ENCODE measurements at places on chromosomes 4 and X.

DNA sequence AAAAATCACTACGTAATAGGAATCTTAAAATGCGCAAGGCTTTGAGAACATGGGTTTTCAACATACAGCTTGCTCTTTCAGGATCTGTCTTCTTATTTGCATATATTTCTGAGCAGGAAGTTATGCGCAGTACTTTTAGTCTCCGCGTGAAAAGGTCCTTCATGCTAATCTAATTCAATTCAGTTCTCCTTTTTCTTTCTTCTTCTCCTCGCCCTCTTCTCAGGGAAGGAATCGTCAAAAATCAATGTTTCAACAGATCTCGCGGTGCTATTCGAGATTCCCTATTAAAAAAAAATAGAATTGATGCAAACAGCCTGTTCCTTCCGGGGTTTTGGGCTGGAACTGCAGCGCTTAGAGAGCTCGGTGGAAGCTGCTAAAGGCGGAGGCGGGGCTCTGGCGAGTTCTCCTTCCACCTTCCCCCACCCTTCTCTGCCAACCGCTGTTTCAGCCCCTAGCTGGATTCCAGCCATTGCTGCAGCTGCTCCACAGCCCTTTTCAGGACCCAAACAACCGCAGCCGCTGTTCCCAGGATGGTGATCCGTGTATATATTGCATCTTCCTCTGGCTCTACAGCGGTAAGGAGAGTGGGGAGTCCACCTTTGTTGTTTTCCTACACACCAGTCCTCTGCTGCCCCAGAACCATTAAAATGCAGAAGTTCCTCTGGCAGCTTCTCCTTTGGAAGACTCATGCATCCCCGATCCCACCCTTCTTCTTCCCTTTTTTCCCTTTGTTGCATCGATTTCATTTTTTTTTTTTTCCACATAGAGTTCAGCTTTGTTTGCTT lies at the start of the genes HMGN5 and SH3BGRL:
Gene HMGN5, minus strand, starts transcription at position 243 of the 785 bp plus-strand sequence. CDS start 80,364 bp downstream, outside the sequence.
Gene SH3BGRL, plus strand, starts transcription at position 432 of the 785 bp plus-strand sequence. Its CDS starts 99 bp downstream, at position 531.
- no peaks in the 10 kb centered on the region for H3K36me3 ChIP-seq
- H3K4me3 ChIP-seq = peak within 1 kb of the TSS; percentile 49
- H3K27me3 ChIP-seq = no peaks in the 10 kb centered on the region
- peak within 1 kb of the TSS; percentile 81 for H3K27ac ChIP-seq
- no peak for DNase-seq

- H3K4me1 ChIP-seq = no peaks in the 10 kb centered on the region
- peak; percentile 93 for DNase-seq
- H3K27me3 ChIP-seq = no peaks in the 10 kb centered on the region
- no peaks in the 10 kb centered on the region for H3K36me3 ChIP-seq
- H3K4me3 ChIP-seq = no peak overlapping the region
Observed at GRCh38 chr4:3442959-3443749, 1.4 kb downstream of the HGFAC start.

GRCh38 chrX:3518870-3519269 lies 172.4 kb upstream of the MXRA5 start:
- no peaks in the 10 kb centered on the region for H3K36me3 ChIP-seq
- H3K4me1 ChIP-seq = no peaks in the 10 kb centered on the region
- no peaks in the 10 kb centered on the region for H3K27me3 ChIP-seq
- no peak overlapping the region for H3K27ac ChIP-seq

GRCh38 chrX:11311706-11312105 lies 18.5 kb downstream of the AMELX start:
- no peak for DNase-seq
- H3K4me1 ChIP-seq = no peaks in the 10 kb centered on the region
- H3K36me3 ChIP-seq = no peaks in the 10 kb centered on the region
- H3K4me3 ChIP-seq = no peak overlapping the region

DNA sequence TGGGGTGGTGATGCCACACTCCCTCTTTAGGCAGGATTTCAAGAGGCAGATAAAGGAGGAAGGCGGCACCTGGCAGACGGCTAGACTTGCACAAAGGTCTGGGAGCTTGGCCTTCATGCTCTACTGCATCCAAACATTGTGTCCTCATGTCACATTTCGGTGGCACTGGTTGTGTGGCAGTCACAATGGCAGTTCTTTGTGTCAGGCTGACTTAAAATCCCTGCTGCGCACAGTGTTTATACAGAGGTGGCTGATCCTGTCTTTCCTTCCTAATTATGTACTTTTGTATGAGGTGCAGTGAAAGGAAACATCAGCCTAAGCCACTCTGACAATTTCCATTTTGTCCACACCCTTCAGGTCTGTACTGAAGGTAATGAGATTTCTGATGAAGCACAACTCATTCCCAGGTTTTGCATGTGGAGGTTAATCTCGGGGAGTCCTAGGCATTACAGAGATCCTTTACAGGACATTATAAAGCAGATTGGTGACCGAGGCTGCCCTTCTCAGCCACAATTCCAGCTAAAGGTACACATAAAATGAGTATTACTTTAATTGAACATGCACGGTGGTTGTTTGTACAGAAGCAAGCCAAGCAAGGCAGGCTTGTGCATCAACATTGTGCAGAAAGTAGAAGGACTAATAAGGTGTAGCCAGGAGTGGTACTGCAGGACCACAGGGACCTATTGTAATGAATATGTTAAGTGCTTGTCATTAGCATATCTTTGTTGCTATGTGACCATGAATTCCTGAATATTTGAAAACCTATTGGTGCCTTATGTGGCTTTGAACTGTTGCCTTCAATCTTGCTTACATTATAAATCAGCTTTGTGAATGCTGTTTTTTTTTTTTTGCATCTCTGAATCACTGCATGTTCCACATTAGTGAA lies 147.6 kb downstream of the STK32B start:
- H3K4me1 ChIP-seq = no peaks in the 10 kb centered on the region
- DNase-seq = no peak

DNA sequence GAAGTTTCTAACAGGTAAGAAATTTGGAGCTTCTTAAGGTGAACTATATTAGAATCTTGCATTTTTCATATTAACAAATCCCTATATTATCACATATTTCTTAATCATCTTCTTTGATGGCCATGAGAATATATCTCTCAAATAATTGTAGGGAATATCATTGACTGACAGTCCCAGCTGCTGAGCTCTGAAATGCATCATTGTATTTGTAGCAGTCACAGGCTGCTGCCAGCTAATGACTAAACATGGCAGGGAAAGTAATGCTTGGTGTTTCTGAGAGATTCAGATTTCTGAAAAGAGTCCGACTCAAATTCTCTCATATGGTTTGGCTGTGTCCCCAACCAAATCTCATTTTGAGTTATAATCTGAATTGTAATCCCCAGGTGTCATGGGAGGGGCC lies 171.9 kb downstream of the TRAM1L1 start:
- H3K4me3 ChIP-seq = no peak overlapping the region
- H3K27me3 ChIP-seq = no peaks in the 10 kb centered on the region
- DNase-seq = no peak
- no peak overlapping the region for H3K27ac ChIP-seq
- no peaks in the 10 kb centered on the region for H3K36me3 ChIP-seq

DNA sequence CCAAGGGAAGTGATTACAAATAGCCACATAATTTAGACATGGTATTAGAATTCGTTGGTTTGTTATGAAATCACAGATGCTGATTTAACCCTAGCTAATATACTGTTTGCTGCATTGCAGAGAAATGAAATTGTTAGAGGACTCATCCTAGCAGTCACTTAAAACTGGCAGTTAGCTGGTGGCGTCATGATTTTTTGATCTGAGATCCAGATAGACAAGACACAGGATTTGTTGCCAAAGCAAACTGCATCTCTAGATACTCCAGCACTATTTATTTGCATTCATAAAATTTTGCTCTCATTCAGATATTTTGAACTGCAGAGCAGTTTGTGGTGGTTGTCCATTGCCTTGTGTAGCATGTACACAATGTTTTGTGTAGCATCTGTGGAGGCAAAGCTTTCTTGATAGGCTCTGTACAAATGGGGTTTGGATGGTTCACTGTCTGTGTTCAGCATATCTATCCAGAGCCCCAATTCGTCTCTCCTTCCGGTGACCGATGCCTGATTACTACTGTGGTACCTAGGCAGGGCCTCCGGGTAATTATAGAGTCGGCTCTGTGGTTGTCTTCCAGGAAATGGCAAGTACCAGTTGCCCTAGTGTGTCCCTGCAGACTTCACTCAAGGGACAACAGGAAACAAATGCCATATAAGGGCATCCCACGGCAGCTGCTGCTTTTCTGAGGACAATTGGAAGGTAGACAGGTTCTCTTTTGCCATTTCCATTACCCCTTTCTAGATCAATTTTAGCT lies 30.1 kb upstream of the SPARCL1 start:
- no peaks in the 10 kb centered on the region for H3K36me3 ChIP-seq
- H3K4me3 ChIP-seq = no peak overlapping the region
- H3K27me3 ChIP-seq = no peaks in the 10 kb centered on the region

- peaks cover 28% of the 10 kb centered on the region for H3K36me3 ChIP-seq
- DNase-seq = no peak
- no peak overlapping the region for H3K27ac ChIP-seq
- H3K4me1 ChIP-seq = peaks cover 12% of the 10 kb centered on the region
- no peaks in the 10 kb centered on the region for H3K27me3 ChIP-seq
- no peak overlapping the region for H3K4me3 ChIP-seq
Observed at GRCh38 chr4:8392591-8393190, 47.8 kb downstream of the ACOX3 start.

- no peak for DNase-seq
- H3K27ac ChIP-seq = no peak overlapping the region
- no peaks in the 10 kb centered on the region for H3K27me3 ChIP-seq
Observed at GRCh38 chr4:3220476-3221183, 28.3 kb upstream of the MSANTD1 start.

GRCh38 chr4:184293552-184293951 lies 75.9 kb upstream of the ENPP6 start:
- peaks cover 12% of the 10 kb centered on the region for H3K4me1 ChIP-seq
- DNase-seq = no peak
- H3K27ac ChIP-seq = peak overlapping the region; percentile 12
- no peaks in the 10 kb centered on the region for H3K36me3 ChIP-seq
- H3K27me3 ChIP-seq = no peaks in the 10 kb centered on the region
- no peak overlapping the region for H3K4me3 ChIP-seq

DNA sequence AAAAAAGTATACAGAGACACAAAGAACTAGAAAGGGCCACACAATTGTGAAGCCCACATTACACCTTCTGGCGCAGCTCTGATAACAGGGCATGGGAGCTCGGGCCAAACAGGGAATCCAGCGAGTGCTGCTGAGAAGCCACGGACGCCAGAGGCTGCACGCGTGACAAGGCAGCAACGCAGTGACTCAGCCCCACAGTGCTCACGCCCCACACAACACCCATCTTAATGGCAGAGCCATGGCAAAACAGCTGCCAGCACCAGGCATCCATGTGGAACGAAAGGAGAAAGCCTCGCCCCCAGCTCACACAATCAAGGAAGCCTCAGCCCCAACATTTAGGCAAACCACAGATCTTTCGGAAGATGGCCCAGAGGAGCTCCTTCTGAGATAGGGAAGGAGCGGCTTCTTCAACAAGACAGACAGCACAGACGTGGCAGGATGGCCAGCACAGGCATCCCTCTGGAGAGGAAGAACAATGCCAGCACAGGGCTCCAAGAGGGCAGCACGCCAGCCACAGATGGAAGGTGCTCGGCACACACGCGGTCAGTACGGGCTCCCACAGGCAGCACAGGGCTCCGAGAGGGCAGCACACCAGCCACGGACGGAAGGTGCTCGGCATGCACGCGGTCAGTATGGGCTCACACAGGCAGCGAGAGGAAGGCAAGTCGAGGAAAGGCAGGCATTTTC lies 33.1 kb downstream of the GAK start:
- H3K27ac ChIP-seq = no peak overlapping the region
- no peak overlapping the region for H3K4me3 ChIP-seq

- no peaks in the 10 kb centered on the region for H3K36me3 ChIP-seq
- no peak overlapping the region for H3K4me3 ChIP-seq
- no peaks in the 10 kb centered on the region for H3K4me1 ChIP-seq
- DNase-seq = no peak
- no peaks in the 10 kb centered on the region for H3K27me3 ChIP-seq
- no peak overlapping the region for H3K27ac ChIP-seq
Observed at GRCh38 chr4:150938417-150938816, 76.7 kb downstream of the LRBA start.

DNA sequence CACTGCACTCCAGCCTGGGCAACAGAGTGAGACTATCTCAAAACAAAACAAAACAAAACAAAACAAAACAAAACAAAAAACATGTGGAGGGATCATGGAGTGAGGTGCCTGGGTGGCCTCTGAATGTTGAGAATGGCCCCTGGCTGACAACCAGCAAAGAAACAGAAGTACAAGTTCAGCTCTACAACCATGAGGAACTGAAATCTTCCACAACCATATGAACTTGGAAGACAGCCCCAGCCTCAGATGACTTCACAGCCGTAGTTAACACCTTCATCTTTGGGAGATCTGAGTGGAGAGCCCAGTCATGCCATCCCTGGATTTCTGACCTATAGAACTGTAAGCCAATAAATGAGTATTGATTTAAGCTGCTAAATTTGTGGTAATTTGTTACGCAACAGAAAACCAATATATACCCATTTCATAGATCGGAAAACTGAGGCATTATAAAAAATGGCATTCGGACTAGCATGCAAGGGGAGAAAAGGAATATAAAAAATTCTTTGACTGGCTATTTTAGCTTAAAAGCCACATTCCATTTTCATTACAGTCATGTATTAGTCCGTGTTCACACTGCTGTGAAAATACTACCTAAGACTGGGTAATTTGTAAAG lies 138.7 kb upstream of the RAPGEF2 start:
- no peak overlapping the region for H3K27ac ChIP-seq
- H3K27me3 ChIP-seq = no peaks in the 10 kb centered on the region
- no peaks in the 10 kb centered on the region for H3K36me3 ChIP-seq
- no peak overlapping the region for H3K4me3 ChIP-seq
- no peak for DNase-seq
- no peaks in the 10 kb centered on the region for H3K4me1 ChIP-seq
